ENCODE measurements at places on chromosomes 2 and 18.

DNA sequence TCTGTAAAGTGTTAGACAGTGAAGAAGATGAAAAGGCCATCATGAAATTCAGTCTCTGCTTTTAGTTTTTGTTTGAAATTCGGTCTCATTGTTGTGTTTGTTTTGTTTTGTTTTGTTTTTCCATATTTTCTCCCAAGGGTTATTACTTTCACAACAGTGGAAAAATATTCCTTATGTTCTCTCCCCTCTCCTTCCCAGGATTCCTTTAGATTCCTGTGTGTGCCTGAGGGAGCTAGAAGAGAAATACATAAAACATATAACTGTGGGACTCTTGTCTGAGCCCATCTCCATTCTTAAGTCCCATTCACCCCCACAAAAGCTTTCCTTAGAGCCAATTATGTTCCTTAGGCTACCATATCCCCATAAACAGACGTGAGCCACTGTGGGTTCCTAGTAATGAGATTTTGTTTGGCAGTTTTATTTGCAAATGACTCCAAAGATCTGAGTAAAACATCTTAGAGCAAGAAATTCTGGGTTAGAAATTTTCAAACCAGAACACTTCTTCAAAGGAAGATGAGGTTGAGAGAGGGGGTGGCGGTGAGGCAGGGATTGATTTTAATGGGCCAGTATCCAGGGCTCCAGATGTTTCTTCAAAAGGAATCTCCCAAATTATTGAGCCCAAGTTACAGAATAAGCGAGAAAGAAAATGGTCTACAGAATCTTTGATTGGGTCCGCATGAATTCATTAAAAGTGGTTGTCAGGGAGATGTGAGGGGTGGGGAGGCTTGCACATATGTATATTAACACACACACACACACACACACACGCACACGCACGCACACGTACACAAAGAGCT is 157.8 kb upstream of the TNP1 start:
- DNase-seq, result no peak

DNA sequence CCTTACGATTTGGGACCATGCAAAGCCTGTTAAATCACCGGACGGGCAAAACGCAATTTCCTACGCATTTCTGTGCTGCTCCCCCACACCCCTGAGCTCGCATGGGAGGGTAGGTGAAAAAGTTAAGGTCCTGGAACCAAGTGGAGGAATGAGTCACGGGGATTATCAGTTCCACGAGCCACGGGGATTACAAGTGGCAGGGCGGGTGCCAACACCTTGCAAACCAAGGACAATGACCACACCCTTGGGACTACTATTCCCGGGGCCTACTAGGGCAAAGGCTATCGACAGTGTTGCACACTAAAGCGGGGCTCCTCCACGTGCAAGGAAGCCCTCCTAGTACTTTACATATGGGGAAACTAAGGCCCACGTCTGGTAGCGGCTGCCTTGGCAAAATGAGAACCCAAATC is 447 bp downstream of the RETSAT start:
- DNase-seq, result no peak

GRCh38 chr2:11705063-11705462 is 35.1 kb upstream of the NTSR2 start:
- DNase-seq, result no peak

GRCh38 chr2:174939046-174939445 is 66.1 kb downstream of the CHN1 start:
- DNase-seq, result no peak

GRCh38 chr2:128320906-128321771 is 2.5 kb upstream of the HS6ST1 start:
- DNase-seq, result no peak

GRCh38 chr18:74715865-74716712 is 118.4 kb downstream of the ZNF407 start:
- DNase-seq, result no peak

DNA sequence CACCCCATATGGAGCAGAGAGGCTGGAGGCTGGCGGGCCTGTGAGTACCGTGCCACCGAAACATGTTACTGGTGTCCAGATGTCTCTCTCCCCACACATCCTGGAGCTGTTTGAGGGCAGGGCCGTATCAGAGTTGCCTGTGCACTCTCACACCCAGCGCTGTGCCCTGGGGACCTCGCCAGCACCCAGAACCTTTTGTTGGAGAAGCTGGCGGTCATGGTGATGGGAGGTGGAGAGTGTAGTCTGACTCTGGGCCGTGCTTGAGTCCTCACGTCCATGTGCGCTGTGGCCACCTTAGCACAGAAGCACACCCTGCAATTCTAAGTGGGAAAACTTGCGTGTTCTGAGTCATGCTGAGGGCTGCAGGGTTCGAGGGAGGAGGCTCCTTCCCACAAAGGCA is 259.2 kb downstream of the NDUFA10 start:
- no peak for DNase-seq

DNA sequence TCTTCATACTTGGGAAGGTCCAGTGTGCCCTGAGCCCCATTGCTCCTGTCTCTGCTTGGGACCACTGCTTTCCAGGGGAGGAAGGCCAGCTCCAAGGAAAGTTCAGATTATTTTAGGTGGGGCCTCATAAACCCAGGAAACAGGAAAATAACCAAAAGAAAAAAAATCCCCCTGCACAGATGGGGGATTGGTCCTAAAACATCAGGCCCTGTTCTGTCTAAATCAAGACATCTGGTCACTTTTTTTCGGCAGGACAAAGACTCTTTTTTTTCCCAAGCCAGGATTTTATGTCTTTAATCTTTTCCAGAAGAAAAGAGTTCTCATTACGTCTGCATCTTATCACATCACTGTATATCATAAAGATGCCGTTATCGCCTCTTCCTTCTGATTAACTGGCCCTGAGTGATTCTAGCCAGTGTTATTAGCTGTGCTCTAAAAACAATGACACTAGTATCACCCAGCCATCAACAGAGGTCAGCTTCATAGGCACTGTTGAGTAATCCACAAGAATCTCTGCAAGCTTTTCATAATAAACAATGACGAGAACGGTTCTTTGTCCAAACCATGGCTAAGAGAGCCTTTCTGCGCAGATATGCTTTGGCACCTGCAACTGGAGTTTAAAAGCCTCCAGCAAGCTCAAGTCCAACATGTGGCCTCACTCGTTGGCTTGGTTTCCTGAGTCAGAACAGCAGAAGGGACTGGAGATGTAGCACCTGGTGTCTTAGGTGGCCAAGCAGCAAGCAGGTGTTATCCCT is 138.2 kb downstream of the VAPA start:
- no peak for DNase-seq

DNA sequence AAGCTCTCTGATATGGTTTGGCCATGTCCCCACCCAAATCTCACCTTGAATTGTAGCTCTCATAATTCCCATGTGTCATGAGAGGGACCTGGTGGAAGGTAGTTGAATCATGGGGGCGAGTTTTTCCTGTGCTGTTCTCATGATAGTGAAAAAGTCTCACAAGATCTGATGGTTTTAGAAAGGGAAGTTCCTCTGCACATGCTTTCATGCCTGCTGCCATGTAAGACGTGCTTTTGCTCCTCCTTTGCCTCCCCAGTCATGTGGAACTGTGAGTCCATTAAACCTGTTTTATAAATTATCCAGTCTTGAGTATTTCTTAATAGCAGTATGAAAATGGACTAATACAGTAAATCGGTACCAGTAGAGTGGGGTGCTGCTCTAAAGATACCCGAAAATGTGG is 34.9 kb downstream of the LTBP1 start:
- no peak for DNase-seq

GRCh38 chr2:39723946-39724827 is 54.9 kb downstream of the THUMPD2 start:
- no peak for DNase-seq

- DNase-seq, result no peak
Observed at GRCh38 chr2:237437566-237437965, 23.6 kb upstream of the COL6A3 start.

DNA sequence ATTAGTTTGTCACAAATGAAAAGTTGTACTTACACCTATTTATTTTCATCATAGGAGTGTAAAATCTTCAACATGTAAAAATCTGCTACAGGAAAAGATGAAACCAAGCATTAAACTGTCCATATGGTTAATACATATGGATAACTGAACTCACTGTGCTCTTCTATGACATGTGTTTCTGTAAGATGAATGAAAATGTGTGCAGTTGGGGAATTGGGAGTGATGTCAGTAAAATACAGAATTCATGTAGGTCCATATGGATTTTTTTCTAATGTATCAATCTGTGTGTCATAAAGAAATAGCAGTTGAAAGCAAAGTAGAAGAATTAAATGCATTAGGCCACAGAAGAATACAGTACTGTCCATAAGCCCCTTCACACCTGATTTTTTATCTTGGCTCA is 178.4 kb upstream of the COL3A1 start:
- DNase-seq, result no peak

GRCh38 chr2:132430895-132431294 is 14.3 kb downstream of the GPR39 start:
- no peak for DNase-seq

DNA sequence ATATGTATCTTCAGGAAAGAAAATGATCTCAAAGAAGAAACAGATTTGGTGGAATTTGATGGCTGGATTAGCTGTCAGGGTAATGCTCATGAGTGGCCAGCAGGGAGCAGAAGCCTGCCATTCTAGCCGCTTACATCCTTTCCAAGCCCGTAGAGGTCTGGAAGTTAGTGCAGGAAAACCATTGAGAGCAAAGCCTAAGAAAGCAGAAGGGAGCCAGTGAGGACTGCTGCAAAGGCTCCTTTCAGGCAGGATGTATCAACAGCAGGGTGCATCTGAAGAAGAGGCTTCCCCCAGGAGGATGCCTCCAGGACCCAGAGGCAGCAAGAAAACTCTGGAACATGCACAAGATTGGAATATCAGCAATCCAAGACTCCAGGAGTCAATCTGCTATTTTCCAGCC is 22.9 kb upstream of the LBH start:
- peak; percentile 40 for DNase-seq

- peak; percentile 13 for DNase-seq
Observed at GRCh38 chr2:120691410-120691809, 44.3 kb upstream of the GLI2 start.

- DNase-seq, result no peak
Observed at GRCh38 chr2:8026381-8026780, 655.5 kb upstream of the ID2 start.

- no peak for DNase-seq
Observed at GRCh38 chr2:214995409-214995808, 143.0 kb downstream of the ABCA12 start.

- no peak for DNase-seq
Observed at GRCh38 chr2:29528891-29529520, 392.4 kb downstream of the ALK start.

- no peak for DNase-seq
Observed at GRCh38 chr18:48740068-48740440, 201.2 kb downstream of the CTIF start.
